Activated CD4-positive, alpha-beta T cell treated with anti-CD3 and anti-CD28 coated beads for 1 hour (primary cell): ENCODE measurements at places on chromosomes 16 and 17.

- DNase-seq = no peak
These were observed 702.0 kb downstream of the KCNJ2 start for GRCh38 chr17:70871180-70871818.

DNA sequence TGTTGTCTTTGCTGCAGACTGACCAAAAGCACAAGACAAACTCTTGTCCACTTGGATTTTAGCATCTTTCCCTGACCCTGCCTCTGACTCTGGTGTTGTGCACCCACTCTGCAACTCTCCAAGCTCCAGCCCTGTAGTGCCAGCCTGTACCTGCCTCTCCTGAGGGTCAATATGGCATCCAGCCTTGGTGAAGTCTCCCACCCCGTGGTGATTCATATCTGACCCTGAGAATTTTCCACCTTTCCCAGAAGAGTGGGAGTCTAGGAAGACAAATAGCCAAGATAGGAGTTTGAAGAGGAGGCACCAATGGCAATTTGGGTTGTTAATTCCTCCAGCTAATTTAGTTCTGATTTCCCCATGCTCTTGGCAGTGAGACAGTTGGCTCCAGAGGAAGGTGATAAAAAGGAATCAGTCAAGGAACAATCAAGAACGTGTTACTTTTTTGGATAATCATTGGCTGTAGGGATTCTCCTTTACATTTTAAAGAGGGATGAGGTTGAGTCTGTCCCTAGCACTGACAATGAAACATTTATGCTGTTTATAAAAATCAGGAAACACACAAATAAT is 416.0 kb downstream of the MAF start:
- DNase-seq = no peak

GRCh38 chr17:65684631-65685030 is 123.2 kb upstream of the AXIN2 start:
- DNase-seq = no peak

DNA sequence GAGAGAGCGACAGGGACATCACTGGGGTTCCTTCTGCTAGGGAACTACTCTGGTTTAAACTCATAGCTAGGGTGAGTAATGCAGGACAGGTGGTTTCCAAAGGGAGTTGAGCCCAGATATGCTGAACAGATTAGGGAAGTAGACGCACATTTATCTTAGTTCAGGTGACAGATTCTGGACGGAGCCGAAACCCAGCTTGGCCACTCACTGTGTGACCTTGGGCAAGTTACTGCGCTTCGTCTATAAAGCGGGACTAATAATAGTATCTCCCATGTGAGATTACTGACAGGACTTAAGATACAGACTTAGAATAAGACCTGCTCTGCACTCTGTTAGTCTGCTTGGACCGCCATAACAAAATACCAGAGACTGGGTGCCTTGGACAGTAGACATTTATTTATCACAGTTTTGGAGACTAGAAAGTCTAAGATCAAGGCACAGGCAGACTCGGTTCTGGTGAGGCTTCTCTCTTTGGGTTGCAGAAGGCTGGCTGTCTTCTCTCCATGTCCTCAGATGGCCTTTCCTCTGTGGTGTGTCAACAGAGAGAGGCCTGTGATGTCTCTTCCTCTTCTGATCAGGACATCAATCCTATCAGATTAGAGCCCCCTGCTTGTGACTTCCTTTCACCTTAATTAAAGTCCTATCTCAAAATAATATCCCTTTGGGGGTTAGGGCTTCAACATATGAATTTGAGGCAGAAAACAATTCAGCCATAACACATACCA is 12.1 kb downstream of the SCNN1G start:
- no peak for DNase-seq

DNA sequence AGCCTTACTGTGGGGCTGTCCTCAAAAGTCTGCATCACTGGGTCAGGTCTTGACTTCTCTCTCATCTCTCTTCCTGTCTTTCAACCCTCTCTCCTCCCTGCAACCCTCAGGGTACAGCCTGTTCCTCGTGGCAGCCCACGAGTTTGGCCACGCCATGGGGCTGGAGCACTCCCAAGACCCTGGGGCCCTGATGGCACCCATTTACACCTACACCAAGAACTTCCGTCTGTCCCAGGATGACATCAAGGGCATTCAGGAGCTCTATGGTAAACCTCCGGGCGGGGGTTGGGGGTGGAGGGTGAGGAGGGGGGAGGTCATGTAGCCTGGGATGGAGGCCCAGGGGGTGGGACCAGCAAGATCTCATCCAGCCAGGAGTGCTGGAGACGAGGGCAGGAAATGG is 12.7 kb downstream of the MMP2 start:
- no peak for DNase-seq

DNA sequence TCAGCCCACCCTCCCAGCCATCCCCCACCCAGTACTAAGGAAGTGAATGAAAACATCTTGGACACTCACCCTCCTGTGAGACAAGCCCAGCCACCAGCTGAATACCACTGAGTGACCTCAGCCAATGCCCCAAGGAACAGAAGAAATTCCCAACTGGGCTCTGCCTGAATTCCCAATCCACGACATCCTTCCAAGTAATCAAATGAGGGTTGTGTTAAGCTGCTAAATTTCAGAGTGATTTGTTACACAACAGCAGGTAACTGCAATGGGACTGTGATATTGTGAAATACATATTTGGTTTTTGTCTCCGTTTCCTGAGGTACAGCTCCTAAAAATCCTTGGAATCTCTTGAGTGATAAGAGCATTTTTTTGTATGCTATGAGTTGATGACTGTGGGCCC is 578.7 kb upstream of the CDH11 start:
- no peak for DNase-seq

- no peak for DNase-seq
These were observed 6.6 kb upstream of the NFAT5 start for GRCh38 chr16:69559164-69559563.

DNA sequence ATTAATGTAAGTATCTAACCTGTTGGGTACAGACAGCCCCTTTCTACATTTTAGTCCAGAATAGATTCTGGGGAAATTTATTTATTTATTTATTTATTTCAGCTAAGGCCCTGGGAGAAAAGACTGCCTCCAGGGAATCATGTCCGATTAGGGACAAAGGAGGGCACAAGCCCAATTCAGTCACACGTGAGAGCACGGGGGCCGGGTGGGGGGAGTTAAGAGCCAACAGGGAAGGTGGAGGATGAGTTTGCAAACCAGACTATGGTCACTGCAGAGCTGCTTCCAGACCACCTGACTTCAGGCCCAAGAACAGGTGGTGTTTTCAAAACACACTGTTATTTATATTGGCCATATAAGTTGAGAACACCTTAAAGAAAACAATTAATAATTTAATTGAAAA is 1.6 kb upstream of the ZFHX3 start:
- no peak for DNase-seq

DNA sequence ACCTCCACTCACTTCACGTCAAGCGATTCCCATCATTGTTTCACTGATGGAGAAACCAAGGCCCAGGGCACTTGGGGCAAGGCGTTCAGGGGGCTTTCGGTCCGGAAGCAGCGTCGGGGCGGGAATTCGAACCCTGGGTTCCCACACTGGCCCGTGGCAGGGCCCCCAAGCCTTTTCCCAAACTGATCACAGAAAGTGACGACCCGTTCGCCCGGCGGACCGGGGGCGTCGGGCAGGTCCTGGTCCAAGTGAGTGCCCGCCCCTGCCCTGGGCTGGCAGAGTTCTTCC is 856 bp upstream of the MON1B start:
- DNase-seq = no peak

GRCh38 chr17:78674156-78674555 is 97.0 kb upstream of the DNAH17 start:
- no peak for DNase-seq

GRCh38 chr17:63644846-63645245 is 22.6 kb downstream of the MAP3K3 start:
- DNase-seq = no peak

DNA sequence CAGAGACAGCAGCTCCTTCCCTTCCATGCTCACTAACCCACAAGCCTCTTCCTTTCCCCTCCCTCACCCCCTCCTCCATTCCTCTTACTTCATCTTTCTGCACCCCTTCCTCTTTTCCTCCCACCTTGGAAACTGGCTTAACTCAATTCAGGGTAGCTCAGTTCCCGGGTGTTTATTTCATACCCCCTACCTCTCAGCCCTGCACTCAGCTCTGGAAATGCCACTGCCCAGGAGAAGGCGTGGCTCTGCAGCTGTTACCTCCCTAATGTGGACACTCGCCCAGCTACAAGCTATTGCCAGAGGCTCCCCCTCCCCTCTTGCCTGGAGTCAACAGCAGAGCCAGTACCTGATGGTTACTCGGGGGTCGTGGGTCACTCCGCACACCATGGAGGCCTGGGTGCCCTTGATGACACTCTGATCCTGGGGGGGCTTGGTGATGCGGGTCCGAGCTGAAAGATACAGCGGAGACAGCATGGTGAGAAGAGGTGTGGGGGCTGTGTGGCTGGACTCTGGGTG is 118.4 kb upstream of the CDC42EP4 start:
- no peak for DNase-seq

DNA sequence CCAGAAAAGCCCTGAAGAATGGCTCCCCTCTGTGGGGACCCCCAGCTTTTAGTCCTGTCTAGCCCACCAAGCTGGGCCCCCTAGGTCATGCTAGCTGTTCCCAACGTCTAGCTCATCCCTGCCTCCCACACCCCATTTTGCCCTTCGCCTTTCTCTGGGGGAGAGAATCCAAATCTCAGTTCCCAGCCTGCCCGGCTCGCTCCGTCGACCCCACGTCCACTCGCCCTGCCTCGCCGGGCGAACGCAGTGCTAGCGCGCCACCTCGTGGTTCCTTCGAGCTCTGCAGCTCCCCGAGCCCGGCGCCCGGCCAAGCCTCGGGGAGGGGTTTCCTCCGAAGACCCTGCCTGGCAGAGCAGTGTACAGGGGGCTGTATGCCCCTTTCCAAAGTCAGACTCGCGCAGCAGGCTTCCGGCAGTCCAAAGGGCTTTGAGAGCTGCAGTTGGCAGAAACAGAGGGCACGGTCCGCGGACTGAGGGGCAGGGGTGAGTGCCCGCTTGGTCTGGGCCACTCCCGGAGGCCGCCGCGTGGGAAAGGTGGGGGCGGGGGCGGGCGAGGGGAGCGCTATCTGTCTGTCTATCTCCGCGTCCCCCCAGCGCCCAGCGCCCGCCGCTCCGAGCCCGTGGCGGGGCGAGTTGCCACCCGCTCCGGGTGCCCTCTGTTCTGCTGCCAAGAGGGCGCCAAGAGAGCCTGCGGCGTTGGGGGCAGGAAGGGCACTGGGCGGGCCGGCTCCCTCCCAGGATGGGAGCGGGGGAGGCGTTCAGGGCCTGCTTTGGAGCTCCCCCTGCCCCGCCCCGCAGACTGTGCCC is 1.7 kb upstream of the DLX3 start:
- DNase-seq = peak; percentile 56

DNA sequence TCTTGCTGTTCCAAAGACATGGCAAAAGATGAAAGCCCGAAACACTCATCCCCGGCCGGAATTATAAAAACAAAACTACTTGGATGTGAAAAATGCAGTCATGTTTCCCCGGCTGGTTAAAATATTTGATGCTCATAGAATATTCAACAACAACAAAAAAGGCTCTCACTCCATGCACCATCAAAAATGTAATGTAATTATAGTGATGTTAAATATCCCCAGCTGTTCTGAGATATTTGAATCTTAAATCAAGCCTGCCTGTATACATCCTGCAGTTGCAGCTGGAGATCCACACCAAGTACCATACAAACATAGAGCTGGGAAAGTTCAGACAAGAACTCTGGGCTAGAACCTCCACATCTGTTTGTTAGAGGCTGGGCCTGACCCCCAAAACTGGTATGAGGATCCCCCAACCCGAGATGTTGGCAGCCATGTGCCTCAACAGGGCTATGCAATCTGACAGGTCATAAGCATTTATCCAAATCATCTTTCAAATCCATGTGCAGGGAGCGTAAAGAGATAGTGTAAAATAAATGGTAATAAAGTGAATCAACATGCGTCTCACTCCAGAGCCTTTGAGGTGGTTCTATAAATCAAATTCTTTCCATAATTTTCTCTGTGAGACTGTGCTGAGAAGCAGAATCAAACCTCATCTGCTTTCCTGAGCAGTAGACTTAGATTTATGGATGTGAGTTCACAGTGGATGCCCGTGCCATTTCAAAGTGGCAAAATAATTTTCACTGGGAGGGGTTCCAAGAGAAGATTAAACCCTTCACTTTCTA is 12.7 kb downstream of the ASIC2 start:
- DNase-seq = no peak

GRCh38 chr16:67403976-67404555 is 10.8 kb upstream of the TPPP3 start:
- DNase-seq = no peak

GRCh38 chr16:83214671-83215070 is 587.9 kb downstream of the CDH13 start:
- no peak for DNase-seq

GRCh38 chr17:5396612-5397011 is 22.9 kb downstream of the NUP88 start:
- no peak for DNase-seq

DNA sequence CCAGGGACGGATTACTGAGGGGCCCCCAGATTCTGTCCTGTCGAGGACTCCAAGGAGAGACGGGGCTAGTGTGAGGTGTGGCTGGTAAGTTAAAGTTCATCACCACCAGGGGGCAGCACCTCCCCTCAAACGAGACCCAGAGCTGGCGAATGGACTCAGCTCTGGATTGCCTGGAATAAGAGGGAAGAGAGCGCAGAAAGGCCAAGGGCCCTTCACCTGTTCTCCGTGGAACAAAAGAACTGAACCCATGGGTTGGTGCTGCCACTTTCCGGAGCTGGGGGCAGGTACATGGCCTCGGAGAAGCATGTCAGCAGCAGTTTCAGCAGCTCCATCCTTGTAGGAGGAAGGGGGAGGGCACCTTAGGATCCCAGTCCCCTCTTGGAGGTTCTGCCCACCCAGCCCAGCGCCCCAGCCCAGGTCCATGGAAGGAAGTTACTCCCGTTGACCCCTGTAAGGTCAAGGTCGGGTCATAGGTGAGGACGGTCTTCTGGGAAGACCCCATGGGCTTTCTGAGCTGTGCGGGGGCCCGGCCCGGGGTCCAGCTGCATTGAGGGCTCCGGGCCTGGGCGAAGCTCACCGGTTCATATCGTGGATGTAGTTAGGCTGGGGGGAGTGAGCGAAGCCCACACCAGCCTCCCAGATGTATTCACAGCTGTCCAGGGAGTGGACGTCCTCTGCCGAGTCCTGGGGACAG is 10.8 kb downstream of the HID1 start:
- DNase-seq = peak; percentile 74

GRCh38 chr17:73156887-73157520 is 7.8 kb upstream of the SSTR2 start:
- DNase-seq = no peak

DNA sequence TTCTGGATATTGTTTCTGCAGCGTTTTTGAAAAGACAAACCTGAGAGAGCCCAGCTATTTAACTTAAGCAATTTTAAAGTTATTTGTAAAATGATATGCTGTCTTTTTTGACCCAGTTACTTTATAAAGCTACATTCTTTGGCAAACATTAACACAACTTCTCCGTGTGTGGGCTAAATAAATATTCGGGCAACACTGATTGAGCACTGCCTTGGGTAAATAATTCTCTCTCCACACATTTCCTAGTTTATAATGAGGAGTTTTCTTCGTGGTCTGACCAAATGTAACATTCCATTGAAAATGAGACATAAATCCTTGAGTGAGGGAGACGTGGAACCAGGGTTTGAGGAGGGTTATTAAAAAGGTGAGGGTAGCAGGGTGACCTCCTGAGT is 142.8 kb downstream of the WWOX start:
- DNase-seq = no peak

GRCh38 chr17:38464723-38465390 is 36.6 kb downstream of the ARHGAP23 start:
- no peak for DNase-seq

GRCh38 chr16:66948134-66948836 is 12.8 kb upstream of the CES3 start:
- no peak for DNase-seq

GRCh38 chr17:30472238-30472890 is 4.8 kb upstream of the GOSR1 start:
- DNase-seq = no peak

GRCh38 chr16:15946257-15947044 is 3.0 kb upstream of the ABCC1 start:
- DNase-seq = no peak
